ENCODE measurements at places on chromosomes 1 and 21. TPM values are rescaled to one million over a fixed set of nuclear protein-coding genes. Genes with fewer than 3 reads are reported as not detected.

DNA sequence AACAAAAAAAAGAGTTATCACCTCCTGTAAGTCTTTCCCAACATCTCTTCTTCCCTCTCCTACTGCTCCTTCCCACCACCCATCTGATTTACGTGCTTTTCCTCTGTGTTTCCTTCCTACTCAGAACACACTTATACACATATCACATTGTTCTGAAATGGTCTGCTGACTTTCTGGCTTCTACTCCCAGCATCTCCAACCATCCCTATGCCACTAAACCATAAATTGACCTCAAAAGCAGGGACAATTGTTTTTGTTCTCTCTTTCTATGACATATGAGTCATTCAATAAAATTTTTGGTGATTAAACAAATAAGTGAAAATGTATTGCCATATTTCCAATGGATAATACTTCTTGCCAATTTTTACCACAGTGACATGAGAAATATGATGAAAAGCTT, 8.2 kb downstream of the GOLPH3L start:
- peak; percentile 24 for DNase-seq

GRCh38 chr1:204170494-204171155, 4.5 kb upstream of the REN start:
- DNase-seq = no peak

- peak; percentile 41 for DNase-seq
Observed at GRCh38 chr1:85628791-85629531, 48.4 kb downstream of the CCN1 start.

DNA sequence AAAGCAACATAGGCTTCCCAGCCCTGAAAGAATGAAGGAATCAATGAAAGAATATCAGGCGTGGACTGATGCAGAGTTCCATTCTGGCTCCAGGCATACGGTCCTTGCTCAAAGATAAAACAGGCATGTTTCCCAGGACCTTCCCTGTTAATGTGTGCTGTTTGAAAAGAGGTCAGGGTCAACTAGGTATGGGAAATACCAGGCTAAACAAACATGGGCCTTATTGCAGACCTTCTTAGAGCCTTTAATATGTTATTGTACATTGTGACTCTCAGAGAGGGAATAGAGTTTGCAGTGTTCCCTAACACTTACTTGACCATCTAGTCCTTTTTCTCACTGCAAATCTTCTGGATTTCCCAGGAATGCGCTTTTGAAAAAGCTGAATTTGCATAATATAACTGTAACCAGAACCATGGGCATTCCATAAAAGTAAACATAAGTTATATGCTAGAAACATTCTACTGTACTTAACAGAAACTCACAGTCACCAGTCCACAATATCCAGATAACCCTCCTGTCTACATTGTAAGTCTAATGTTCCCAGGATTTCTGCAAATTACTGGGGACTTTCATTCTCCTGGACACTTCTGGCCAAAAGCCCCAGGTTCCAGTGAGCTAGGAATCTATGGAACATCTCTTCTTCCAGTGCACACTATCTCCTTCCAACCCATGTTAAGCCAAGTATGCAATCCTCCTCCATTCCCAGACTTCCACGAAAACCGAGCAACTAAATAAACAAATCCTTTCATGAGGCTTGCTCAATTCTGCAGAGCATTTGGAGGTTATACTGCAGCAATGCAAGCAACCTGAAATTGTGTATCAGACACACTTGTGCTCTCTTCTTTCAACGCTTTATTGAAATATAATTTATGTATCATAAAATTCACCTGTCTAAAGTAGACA, 486.6 kb downstream of the SETD4 start:
- DNase-seq = no peak

- no peak for DNase-seq
Observed at GRCh38 chr1:110123224-110123623, 11.0 kb downstream of the UBL4B start.

- DNase-seq = no peak
Observed at GRCh38 chr1:183572721-183573120, 17.5 kb downstream of the NCF2 start.

- DNase-seq = no peak
Observed at GRCh38 chr1:36533897-36534296, 51.2 kb upstream of the CSF3R start.

DNA sequence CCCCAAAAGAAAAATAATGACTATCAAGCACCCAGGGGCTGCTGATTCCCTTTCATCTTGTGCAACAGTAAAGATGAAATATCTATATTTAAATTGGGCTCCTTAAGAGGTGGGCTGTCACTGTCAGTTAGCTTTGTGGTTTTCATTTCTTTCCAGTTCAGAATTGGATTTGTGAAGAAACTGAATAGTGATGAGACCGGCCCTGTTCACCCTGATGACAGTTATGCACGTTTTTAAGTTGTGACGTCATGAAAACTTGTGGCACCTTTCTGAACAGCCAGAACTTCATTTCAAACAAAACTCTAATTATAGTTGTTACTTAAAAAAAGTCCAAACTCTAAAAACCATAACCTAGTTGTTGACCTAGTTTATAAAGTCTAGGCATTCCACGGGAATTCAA, 125.9 kb downstream of the RUNX1 start:
- no peak for DNase-seq

DNA sequence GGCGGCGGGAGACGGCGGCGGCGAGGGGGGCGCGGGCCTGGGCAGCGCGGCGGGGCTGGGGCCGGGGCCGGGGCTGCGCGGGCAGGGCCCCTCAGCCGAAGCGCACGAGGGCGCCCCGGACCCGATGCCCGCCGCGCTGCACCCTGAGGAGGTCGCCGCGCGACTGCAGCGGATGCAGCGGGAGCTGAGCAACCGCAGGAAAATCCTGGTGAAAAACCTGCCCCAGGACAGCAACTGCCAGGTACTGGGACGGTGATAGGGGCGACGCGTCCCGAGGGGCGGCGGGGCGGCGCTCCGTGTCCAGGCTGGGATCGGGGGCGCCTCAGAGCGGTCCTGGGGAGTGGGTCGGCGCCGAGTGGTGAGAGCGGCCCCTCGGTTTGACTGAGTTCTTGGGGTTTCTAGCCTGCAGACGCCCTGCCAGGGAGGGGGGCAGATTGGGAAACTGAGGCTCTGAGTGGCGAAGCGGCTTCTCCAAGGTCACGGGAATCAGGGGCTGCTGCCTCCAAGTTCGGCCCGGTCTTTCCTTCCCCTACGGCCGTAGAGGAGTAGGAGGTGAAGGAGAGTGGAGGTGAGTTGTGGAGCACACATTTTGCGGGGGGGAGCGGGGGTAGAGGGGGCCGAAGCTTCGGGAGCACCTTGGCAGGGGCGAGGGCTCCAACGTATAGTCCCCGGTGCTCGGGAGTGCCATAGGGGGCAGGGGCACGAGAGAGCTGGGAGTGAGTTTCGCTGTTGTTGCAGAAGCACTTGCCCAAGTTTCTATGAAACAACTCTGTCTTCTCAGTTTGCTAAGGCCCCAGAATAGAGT, 508 bp downstream of the RAVER2 start:
- no peak for DNase-seq

- DNase-seq = no peak
Observed at GRCh38 chr1:151581451-151581850, 30.4 kb upstream of the SNX27 start.

GRCh38 chr1:76871355-76871974, 4.2 kb downstream of the ST6GALNAC5 start:
- DNase-seq = no peak

- no peak for DNase-seq
Observed at GRCh38 chr1:7315316-7315715, 455.8 kb upstream of the VAMP3 start.

GRCh38 chr1:204872262-204872881, 1.7 kb downstream of the NFASC start:
- no peak for DNase-seq

DNA sequence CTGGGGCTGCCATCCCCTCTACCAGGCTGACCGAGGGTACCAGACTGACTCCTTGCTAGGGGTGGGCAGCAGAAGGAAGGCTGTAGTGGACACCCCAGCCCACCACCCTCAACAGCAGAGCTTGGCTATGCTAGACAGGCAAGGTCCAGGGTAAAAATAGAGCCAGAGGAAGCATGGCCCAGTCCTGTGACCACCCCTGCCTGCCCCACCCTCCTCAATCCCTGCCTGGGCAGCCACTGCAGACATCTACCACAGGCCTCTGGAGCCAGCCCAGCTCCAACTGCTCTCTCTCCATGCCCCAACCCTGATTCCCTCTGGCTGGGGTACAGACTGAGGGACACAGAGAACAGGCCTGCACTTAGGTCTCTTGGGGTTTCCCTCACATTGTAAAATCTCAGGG, 1.7 kb downstream of the S100A1 start:
- no peak for DNase-seq

GRCh38 chr1:23102289-23102688, 66.4 kb downstream of the LUZP1 start:
- no peak for DNase-seq

DNA sequence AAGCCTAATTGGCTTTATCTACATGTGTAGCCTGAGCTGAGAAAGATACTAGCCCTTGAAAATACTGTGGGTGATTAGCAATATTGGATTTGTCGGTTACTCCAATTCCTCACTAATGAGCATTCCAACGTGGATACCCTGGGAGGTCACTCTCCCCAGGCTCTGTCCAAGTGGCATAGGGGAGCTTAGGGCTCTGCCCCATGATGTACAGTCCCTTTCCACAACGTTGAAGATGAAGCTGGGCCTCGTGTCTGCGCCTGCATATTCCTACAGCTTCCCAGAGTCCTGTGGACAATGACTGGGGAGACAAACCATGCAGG, 2.6 kb downstream of the RCC1 start:
- no peak for DNase-seq

DNA sequence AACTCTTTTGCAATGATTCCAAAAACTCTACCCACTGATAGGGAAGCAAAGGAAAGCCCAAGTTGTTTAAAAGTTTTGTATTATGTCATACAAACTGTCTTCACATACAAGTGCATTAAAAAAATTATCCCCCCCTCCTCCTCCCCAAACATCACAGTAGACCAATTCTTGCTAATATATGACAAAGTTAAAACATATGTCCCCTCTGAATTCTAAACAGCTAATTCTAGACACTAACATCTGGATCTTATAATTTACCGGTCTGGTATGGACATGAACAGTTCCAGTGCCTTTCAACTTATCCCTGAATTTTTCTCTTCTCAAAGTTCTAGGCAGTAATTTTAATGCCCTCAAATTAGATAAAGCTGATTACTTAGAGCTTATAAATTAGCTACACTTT, 13.4 kb downstream of the RIT1 start:
- DNase-seq = no peak

GRCh38 chr1:161069241-161069640, 450 bp downstream of the ARHGAP30 start:
- DNase-seq = no peak

The COL18A1 gene
- 164 TPM for total RNA-seq

The TAL1 gene
- 37.9 TPM for total RNA-seq

The SPTA1 gene
- 0.14 TPM for total RNA-seq

The ARHGEF16 gene
- total RNA-seq = 0.35 TPM

The KIRREL1 gene
- total RNA-seq = 42.8 TPM

The ICOSLG gene
- 2.1 TPM for total RNA-seq

The TMEM82 gene
- not detected for total RNA-seq

All from pulmonary artery endothelial cell (primary cell).